Activated T-cell treated with anti-CD3 and anti-CD28 coated beads for 1 hour (primary cell): ENCODE measurements at places on chromosomes 2 and 18.

DNA sequence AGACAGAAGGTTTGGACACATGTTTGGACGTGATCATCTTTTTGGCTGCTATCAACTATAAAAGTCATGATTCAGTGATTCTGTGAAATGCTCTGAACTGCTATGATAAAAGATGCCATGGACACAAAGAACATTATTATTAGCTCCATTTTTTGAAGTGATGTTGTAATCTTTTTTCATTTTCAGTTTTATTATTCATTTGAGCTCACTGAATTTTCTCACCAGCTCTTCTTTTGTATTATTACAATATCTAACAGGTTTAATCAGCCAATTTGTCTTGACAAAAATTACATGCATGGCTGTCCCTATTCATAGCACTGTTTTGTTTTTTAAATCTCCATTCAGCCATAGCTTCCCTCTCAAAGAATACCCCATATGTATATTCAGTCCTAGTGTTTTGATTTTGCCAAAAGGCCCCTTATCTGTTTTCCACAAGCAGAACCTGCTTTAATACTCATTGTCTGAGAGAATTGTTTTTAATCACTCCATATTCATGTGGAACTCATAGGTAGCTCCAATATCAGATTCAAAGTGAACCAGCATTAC lies 314.0 kb upstream of the FAM98A start:
- DNase-seq: no peak

GRCh38 chr2:96882230-96882629 lies 12.3 kb upstream of the SEMA4C start:
- DNase-seq: no peak

GRCh38 chr2:45872211-45872610 lies 220.7 kb downstream of the PRKCE start:
- no peak for DNase-seq

GRCh38 chr2:44051593-44052347 lies 56.0 kb upstream of the LRPPRC start:
- no peak for DNase-seq

- DNase-seq: no peak
Observed at GRCh38 chr18:26091047-26091630, 726 bp upstream of the SS18 start.

GRCh38 chr2:97068074-97068473 lies 26.6 kb downstream of the FAHD2B start:
- DNase-seq: no peak

GRCh38 chr2:110101280-110101844 lies 14.3 kb downstream of the MALL start:
- DNase-seq: no peak
